ENCODE measurements at places on chromosomes 6 and 20. TPM values are rescaled to one million over a fixed set of nuclear protein-coding genes. Genes with fewer than 3 reads are reported as not detected.
A peak's percentile ranks its signal among the peaks of the same experiment; 100 is the strongest.

DNA sequence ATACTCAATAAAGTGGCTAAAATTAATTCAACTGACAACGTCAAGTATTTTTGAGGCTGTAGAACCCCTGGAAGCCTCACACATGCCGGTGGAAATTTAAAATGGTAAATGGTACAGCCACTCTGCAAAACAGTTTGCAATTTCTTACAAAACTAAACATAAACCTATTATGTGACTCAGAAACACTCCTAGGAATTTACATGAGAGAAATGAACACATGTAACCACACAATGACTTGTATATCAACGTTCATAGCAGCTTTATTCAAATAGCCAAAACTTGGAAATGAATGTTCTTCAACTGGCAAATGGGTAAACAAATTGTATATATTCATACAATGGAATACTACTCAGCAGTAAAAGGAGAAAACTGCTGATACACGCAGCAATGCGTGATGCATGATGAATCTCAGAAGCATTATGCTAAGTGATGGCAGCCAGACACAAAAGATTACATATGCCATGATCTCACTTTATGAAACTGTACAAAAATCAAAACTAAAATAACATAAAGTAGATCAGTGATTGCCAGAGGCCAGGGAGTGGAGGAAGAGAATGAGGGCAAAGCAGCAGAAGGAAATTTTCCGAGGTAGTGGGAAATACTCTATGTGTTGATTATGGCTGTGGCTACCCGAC, 112.5 kb downstream of the FAM50B start:
- DNase-seq, result no peak

DNA sequence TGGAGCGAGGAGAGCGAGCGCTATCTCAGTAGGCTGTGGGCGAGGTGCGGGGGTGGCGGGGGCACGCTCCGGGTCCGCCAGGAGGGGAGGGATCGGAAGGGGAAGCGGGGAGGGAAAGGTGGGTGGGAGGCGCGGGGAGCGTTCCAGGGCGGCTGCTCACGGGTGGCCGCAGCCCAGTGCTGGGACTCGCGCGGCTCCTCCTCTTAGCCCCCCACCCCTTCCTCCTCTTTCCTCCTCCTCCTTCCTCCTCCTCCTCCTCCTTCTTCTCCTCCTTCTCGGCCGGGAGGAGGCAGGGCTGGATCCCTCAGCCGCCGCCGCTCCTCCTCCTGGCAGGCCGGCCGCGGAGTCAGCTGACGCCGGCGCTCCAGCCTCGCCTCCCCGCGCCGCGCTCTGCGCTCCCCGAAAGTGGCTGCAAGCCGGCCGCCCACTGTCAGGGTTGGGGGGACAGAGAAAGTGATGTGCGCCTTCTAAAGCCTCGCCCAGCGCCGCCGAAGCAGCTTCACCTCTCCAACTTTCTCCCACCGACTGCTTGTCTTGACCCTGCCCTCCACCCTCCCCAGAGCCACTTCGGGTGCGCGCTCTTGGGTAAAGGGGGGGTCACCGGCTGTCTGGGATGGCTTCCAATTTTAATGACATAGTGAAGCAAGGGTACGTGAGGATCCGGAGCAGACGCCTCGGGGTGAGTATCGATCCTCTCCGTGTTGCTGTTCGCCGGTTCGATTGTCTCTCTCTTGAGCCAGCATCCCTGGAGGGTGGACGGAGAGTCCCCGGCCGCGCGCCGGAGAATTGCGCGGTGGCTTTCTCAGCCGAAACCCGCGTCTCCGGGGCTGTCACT, at the start of gene DOK5:
TSS of gene DOK5 (plus strand) at position 260 of the 835 bp plus-strand sequence. CDS start at position 614, 354 bp downstream.
- DNase-seq, result peak; percentile 64

DNA sequence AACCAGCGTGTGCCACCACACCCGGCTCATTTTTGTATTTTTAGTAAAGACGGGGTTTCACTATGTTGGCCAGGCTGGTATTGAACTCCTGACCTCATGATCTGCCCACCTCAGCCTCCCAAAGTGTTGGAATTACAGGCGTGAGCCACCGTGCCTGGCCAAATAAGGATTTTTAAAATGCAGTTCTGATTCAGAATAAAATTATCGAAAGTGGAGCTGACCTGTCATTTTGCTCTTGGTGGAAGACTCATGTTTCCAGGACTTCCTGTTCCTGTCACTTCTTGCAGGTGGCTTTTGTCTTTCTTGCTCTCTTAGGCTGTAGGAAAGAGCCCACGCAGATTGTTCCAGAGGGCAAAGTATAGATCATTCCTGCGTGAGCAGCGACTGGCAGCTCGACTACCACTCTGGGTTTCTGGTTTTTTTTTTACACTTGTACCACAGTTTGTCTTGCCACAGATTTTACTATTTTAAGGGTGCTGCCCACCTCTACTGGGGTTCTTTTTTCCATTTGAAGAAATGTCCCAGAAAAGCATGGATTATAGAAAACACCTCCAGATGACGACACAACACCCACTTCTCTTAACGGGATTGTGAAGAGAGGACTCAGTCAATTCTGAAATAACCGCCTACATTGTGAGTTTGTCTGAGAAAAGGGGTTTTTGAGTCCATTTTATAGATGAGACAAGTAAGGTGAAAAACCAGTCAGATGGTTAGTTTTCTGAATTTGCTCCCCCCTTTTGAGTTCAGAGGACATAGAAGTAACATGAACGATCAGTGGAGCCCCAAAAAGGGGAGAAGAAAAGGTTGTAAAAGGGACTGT, 7.5 kb downstream of the JARID2 start:
- no peak for DNase-seq

DNA sequence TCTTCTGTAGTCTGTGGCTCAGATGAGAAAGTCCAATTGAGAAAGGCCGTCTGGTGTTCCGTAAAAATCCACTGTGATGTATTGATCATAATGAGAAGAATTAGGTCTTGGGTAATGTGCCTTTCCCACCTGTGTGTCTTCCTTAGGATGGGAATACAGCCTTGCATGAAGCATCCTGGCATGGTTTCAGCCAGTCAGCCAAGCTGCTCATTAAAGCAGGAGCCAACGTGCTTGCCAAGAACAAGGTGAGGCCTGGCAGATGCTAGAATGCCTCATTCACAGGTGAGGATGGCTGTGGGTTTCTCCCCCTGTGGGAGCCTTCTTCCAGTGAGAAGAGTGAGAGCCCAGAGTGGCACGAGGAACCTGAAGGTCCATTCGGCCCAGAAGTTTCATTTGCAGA, 32.7 kb downstream of the LYRM2 start:
- DNase-seq, result no peak

Gene CYP39A1
- total RNA-seq, result 0.59 TPM
